ENCODE measurements at places on chromosomes 16 and 17. TPM values are rescaled to one million over a fixed set of nuclear protein-coding genes. Genes with fewer than 3 reads are reported as not detected.

DNA sequence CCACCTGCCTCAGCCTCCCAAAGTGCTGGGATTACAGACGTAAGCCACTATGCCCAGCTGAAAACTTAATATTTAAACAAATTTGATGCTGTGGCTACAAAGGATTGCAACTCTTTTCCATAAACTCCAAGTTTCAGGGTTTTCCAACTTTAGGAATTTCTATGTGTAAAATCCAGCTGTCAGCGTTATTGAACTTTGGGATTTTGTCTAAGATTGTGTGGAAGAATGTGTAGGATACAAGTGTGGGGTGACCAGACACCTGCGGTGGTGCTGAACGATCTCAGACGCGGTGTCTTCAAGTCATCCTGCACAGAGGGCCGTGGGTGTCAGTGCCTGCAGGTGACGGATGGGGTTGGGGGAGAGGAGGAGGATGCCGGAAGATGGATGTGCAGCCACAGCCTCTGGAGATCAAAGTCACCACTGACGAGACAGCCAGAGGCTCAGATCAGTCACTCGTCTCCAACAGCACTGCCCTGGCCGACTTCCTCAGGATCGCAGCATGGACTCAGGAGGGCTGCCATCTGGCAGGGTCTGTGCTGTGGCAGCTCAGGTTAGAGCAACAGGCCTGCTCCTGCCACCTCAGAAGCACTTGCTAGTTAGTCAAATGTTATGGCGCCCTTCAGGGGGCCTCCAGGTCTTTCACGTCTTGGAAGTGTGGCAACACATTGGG, 13.0 kb downstream of the ACSF3 start:
- no peak for DNase-seq

DNA sequence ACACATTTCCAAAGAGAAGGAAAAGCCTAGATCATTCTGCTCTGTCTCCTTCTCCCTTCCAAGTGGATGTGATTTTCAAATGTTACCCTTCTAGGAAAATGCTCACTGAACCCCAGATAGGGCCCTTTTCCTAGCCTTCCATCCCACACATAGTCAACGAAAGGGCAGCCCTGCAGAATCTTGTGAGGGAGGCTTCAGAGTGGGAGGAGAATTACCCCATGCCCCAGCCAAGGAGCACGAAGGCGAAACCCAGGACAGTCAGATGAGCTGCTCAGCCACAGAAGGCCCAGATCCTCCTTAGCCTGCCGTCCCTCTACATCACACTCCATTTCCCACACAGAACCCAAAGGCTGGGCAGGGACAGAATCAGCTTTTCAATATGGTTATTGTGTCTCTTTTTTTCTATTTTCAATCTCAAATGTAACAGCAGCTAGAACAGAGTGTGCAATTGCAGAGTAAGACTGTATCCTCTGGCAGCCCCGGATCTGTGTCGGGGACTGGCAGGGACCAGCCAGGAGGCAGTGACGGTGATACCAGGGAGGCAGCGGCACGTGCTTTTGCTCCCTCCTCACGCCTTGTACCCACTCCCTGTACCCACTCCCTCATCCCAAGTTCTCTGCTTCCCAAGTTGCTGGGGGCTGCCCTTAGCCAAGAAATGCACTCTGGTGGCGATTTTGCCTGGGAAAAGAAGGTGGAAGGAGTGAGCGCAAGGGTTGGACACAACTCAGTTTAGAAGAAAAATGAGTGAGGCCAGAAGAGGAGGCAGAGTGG, 3.7 kb upstream of the SDK2 start:
- DNase-seq = no peak

GRCh38 chr17:66275651-66276050, 26.8 kb upstream of the PRKCA start:
- peak; percentile 97 for DNase-seq

- DNase-seq = no peak
Measured at GRCh38 chr16:56936491-56936890, 4.5 kb downstream of the HERPUD1 start.

GRCh38 chr16:2158262-2158638, 2.7 kb downstream of the TRAF7 start:
- no peak for DNase-seq

- DNase-seq = no peak
Measured at GRCh38 chr16:49468611-49469310, 95.2 kb downstream of the C16orf78 start.

GRCh38 chr16:5922686-5923085, 825.1 kb upstream of the EEF2KMT start:
- DNase-seq = no peak

DNA sequence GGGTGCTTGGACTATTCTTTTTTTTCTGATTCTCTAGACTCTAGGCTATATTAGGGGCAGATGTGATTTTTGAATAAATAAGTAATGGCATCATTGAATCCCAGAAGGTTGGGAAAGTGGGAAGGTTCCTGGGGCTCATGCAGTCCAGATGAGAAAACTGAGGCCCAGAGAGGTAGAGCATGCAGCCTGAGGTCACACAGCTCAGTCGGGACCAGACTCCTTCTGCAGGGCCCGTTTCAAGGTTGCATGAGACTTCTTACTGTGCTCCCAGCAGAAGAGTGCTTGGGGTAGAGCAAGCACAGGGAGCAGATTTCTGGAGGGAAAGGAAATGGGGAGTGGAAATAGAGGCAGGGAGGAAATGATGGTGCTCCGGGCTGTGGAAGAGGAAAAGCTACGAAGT, 59.8 kb downstream of the MGAT5B start:
- DNase-seq = no peak

GRCh38 chr16:69084289-69084688, 21.2 kb upstream of the HAS3 start:
- peak; percentile 68 for DNase-seq

DNA sequence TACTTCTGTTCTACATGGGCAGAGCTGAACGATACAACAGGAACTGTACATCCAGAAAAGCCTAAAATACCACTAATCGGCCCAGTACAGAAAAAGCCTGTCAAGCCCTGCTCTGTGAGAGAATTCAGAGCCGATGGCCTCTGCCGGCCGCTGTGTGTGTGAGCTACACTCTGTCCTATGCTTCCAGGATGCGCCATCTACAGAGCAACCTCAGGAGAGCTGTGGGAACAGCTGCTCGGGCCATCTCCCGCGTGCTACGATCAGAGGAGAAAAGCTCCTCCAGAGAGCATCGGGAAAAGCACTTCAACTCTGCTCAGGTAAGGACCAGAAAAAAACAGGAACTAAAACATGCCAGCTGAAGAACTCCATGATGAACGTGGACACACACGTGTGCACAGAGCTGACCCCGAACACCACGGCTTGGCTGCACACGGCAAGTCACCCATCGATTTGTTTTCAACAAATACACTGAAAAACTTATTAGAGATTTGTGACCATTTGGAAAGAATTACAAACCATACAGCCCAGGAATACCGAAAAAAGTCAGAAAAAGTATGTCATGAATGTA, 115.9 kb downstream of the ANKRD11 start:
- no peak for DNase-seq

DNA sequence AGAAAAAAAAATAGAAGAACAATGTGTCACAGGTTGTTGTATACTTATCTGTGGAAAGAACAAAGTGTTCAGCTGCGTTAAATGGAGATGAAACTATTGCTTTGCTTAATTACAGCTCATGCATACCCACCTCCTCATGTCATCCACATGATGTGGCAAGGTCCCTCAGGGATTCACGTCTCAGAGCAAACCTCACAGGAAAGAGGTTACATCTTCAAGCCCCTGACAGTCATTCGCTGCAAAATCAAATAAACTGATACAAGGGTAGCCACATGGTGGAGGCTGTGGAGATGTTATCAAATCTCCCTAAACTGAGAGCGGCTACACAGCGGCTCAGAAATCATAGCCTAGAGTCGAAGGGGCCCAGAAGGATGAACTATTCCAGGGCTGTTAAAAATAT, 21.1 kb downstream of the GINS3 start:
- no peak for DNase-seq

DNA sequence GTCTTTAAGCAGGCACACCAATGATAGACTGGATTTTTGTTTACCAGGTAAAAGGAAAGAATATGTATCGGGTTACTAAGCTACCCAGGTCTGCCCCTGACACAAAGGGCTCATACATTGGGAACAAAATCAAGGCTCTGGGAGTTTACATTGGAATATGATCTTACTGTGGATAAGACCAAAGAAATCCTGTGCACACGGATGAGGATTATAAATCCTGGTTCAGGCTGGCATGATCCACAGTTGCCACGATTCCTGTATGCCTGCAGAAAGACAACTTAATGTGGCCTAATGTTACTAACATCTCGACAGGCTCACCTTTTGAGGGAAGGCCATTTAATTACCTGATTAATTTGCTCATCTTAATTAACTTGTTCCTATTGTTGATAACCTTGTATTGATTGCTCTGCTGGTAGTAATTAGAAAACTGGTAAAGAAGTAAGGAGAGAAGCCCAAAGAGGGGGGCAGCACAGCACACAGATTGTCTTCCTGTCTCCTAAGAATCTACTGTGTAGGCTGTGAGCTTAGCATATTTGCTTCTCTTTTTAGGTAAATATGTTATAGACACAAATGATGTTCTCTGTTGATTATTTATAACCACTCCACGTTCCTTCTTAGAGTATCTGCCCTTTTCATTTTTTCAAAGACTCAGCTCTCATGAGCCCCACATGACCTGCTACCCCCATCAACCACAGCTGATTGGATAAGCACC, 51.0 kb upstream of the TOX3 start:
- DNase-seq = no peak

GRCh38 chr16:29664091-29664921, 1.3 kb downstream of the SPN start:
- DNase-seq = no peak

GRCh38 chr16:4976079-4976478, 17.9 kb downstream of the SEC14L5 start:
- DNase-seq = no peak

- no peak for DNase-seq
Measured at GRCh38 chr17:67281053-67281452, 36.1 kb upstream of the HELZ start.

DNA sequence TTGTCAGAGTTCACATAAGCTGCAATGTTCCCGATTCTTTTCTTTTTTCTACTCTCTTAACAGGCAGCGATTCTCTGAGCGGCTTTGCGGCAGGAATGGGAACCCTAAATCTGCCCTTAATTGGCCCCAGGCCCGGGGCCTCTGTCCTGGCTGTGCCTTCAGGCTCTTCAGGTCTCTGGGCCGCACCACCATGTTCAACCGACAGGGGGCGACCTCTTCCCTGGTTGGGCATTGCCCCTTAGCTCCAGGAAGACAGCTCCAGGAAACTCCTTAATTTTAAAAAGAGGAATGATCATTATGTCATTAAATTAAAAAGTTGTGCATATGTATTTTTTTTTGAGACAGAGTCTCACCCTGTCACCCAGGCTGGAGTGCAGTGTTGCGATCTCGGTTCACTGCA, 20.3 kb downstream of the CACNG5 start:
- no peak for DNase-seq

- no peak for DNase-seq
Measured at GRCh38 chr16:56428091-56428490, 2.7 kb upstream of the AMFR start.

- DNase-seq = no peak
Measured at GRCh38 chr17:66474806-66475497, 172.5 kb downstream of the PRKCA start.

The PRAC1 gene
- not detected for total RNA-seq

The RNF40 gene
- 85.4 TPM for total RNA-seq

The ABCC11 gene
- 0.29 TPM for total RNA-seq

The CCL14 gene
- total RNA-seq = not detected

The PPP1R1B gene
- total RNA-seq = 0.39 TPM

The ZNF385C gene
- 0.36 TPM for total RNA-seq

The AGRP gene
- total RNA-seq = not detected

The MGAT5B gene
- total RNA-seq = 5.1 TPM

The KRTAP4-5 gene
- total RNA-seq = not detected

The LPO gene
- not detected for total RNA-seq

The CCL3 gene
- 3.4 TPM for total RNA-seq
